GM04503 (cell line): ENCODE measurements at places on chromosomes 5 and 9.

DNA sequence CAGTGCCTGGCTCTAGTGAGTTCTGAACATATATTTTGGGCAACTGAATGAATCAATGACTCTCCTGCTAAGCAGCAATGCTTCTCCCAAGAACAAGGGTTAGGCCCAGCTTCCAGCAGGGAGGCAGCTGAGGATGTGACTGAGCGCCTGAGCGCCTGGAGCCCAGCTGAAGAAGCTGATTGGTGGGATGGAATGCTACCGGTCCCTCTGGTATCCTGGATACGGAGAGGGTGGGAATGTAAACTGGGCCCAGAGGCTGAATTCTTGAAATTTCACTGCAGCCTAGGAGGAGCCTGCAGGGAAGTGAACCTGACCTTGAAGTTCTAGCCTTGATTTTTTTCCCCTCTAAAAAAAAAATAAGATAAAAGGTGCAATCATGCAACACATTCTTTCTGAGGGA lies 43.2 kb downstream of the WWC1 start:
- DNase-seq, result peak; percentile 64

- no peak for DNase-seq
Measured at GRCh38 chr5:43429706-43430105, 17.5 kb upstream of the CCL28 start.

DNA sequence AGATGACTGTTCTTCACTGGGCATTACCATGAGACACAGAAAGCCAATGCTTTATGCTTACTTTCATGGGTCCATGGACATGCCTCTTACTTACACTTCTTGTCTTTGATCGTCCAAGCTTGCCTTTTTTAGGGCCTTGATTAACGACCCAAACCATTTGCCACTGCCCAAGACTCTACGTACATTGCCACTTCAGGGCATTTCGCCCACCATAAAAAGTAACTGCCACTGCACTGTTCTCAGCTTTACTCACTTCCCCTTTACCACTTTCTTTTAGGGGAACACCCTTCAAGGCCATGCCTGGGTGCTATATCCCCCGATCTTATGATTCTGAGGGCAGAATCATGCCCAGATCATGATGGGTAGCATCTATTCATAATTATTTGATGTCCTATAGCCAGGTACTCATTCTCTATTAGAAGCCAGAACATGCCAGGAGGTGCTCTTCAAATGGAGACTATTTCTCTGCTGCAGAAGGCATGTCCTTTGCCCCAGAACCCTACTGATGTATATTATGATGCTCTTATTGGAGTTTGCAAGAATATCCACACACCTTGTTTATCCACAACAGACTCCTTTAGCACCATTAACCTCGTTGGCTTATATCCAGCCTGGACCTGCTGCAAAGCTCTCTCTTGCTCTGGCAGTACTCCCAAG lies 64.1 kb upstream of the RAD23B start:
- DNase-seq, result no peak

- no peak for DNase-seq
Measured at GRCh38 chr5:2221450-2221849, 338.7 kb upstream of the IRX4 start.

GRCh38 chr9:130794923-130795495 lies 40.0 kb upstream of the ABL1 start:
- DNase-seq, result no peak

DNA sequence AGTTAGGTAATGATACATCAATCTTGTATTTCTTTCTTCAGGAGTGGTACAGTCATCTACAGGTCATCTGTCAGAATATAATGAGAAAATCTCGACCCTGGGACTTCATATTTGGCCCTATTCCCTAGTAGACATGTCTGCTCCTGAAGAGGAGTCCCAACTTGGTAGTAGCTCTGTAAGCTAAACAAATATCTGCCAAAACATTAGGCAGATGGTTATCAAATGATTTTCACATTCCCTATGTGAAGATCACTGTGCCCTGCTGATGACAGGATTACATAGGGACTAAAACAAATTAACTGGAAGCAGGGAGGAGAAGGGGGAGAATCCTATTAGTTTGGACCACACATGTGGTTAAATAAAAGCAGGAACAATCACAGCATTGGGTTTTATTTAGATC lies 138.6 kb upstream of the NFIB start:
- no peak for DNase-seq

DNA sequence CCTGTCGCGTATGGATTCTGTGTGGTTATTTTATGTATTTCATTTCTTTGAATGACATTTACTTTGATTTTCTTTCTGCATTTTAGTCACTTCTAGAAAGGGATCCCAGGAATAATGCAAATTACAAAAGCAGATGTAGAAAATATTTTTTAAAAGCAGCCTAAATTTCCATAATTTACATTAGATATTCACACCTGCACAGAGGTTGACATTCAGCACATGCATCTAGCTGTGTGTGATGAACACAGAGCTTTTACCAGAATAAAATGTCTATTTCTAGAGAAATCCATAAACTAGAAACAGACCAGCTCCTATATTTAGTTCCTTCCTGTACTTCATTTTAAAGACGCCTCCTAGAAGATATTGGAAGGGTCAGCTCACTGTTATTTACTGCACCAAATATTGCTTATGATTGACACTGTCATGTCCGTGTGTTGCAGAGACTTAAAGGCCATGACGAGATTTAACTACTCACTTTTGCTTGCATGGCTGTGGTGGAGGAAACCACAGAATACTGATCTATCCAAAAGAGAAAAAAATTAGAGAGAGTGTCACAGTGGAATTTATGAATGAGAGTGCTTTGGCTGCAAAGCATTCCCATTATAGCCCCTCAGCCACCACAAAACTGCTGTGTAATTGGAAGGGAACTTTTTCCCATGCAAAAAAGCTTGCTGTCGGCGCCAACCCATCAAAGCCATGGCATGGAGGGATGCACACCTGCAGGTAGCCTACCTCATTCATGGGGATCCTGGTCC lies 58.1 kb downstream of the EBF1 start:
- no peak for DNase-seq

DNA sequence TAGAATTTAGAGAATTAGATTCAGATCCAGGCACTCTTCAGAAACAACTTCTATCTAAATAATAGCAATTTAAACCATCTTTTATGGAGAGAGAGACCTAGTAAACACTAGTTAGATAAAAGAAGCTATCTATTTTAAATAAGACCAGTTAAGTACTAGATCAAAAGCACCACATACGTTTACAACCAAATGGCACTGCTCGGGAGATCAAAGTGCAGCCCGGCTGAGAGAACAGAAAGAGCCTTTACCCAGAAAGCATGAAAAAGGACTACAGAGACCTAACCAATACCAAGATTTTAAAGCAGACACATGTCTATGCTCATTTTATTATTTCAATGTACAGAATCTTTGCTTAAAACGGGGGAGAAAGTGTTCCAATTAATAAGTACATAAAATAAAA lies 30.8 kb downstream of the LIX1 start:
- DNase-seq, result no peak

GRCh38 chr9:23598994-23599393 lies 227.0 kb downstream of the ELAVL2 start:
- DNase-seq, result no peak

- DNase-seq, result no peak
Measured at GRCh38 chr5:119418606-119419100, 33.6 kb upstream of the HSD17B4 start.

- DNase-seq, result no peak
Measured at GRCh38 chr9:85042981-85043647, 373.6 kb downstream of the NTRK2 start.

- DNase-seq, result no peak
Measured at GRCh38 chr5:179226696-179227095, 118.6 kb downstream of the ADAMTS2 start.

DNA sequence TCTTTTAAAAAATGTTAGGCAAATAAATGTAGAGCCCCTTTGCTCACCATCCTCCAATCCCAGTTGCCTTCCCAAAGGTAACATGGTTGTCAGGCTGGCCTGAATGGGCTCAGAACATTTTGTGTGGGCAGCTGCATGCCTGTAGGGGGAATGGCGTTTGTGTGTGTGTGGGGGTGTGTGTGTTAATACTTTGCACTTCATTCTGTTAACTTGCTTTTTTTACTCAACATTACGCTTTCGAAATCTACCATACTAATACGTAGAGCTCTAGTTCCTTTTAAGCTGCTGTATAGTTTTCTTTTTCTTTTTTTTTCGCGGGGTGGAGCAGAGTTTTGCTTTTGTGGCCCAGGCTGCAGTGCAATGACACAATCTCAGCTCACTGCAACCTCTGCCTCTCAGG lies 14.0 kb downstream of the MYOZ3 start:
- no peak for DNase-seq

DNA sequence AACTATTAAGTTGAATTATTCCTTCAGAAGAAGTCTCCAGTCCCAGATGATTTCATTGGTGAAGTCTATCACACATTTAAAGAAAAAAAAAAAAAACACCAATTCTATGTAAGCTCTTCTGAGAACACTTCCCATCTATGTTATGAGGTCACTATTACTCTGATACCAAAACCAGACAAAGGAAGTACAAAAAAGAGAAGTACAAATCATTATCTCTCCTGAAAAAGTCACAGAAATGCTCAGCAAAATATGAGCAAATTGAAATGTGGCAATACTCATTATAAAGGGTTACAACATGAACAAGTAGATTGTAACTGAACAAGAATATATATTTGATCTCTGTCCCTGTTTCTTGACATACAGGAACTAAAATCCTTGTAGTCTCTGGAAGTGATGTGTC lies 280.4 kb downstream of the TLE1 start:
- DNase-seq, result no peak

DNA sequence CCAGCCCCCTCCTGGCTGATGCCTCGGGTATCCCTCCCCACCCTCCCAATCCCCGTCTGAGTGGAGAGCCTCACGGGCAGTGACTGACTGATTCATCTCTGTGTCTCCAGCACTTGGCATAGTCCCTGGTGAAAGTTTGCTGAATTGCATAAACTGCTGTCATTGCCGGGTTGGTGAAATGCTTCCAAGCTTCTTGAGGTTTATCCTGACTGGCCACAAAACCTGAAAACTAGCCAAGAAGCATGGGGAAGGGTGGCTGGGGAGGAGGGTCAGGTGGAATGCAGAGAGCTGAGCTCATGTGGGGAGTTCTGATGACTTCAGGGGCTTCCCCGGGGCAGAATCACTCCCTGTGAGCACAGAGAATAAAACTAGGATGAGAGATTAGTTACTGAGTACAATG lies 56.9 kb upstream of the GGTA1 start:
- DNase-seq, result peak; percentile 95

DNA sequence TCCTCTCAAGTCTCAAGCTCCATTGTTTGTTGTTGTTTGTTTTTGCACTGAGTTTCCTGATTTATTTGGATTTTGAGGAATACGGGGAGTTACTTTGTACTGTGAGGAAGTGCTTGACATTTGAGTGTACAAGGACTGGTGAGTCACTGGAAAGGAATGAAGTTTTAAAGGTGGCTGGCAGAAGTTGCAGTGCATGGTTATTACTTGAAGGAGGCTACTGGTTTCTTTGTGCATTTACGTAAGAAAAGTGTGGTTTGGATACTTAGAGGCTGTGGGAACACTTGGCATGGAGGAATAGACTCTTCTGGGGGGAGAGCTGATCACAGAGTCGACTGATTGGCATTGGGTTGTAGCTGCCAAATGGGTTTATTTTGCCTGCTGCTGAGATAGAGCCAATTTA lies 919.0 kb downstream of the TAF11L14 start:
- DNase-seq, result no peak

- DNase-seq, result peak; percentile 1
Measured at GRCh38 chr5:77560677-77561263, 68.7 kb upstream of the WDR41 start.

DNA sequence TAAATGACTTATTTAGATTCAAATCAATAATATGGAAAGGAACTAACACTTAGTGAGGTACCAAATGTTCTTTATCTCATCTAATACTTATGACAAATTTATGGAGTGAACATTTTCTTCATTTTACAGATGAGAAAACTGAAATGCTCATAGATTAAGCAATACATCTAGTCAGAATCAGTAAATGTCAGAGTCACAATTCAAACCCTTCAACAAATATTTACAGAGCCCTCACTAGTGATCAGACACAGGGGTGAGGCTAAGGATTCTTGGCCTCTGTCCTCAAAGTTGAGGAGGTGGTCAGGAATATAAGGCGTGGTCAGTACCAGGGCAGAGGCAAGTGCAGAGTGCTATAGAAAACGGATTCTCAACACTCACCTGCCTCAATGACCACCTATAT lies 29.5 kb upstream of the ARSB start:
- no peak for DNase-seq

- DNase-seq, result no peak
Measured at GRCh38 chr5:130528474-130528873, 624.2 kb downstream of the CHSY3 start.

DNA sequence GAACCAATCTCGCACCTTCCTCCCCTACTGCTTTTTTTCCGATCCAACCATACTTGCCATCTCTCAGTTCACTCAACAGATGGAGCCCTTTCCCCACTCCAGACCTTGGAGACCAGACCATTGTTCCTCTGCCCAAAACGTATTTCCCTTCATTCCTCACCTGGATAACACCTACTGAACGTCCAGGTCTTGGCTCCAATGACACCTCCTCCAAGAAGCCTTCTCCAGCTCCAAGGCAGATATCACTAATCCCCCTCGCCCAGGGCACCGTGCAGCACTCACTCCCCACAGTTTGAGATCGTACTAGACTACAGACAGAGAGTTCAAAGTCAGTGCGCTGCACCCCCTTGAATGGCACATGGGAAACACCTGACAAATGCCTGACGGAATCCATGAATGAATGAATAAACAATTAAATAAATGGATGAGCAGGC lies 47.1 kb upstream of the AKNA start:
- DNase-seq, result no peak

GRCh38 chr5:78907255-78907891 lies 77.7 kb downstream of the ARSB start:
- DNase-seq, result peak; percentile 71

GRCh38 chr9:71357346-71357745 lies 235.9 kb upstream of the TRPM3 start:
- DNase-seq, result no peak

DNA sequence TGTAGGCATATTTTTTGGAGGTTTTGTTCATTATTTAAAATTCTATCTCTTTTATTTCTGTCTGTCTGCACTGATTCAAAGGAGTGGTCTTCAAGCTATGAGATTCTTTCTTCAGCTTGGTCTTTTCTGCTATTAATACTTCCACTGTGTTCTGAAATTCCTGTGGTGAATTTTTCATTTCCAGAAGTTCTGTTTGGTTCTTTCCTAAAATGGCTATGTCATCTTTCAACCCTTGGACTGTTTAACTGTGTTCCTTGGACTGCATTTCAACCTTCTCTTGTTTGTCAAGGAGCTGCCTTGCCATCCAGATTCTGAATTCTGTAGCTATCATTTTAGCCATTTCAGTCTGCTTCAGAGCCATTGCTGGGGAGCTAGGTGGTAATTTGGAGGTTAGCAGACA lies 76.3 kb downstream of the CERT1 start:
- peak; percentile 16 for DNase-seq

- DNase-seq, result no peak
Measured at GRCh38 chr5:32172923-32173266, 1.2 kb downstream of the GOLPH3 start.

- DNase-seq, result no peak
Measured at GRCh38 chr5:180287404-180287803, 4.5 kb downstream of the MAPK9 start.

DNA sequence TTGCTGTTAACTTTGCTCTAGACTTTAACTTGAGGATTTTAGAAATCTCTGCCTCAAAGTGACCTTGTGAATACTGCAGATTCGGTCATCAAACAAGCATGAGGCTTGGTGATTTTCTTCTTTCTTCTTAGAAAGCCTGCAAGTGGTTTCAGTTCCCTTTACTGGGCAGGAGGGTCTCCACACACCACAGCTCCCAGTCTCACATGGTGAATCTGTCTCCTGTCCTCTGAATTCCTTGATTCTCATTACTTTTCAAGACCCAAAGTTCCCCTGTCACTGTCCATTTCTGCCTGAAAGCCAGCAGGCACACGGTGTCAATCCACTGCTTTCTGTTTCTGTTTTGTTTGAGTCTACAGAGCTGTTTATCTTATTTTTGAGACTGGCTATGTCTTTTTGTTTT lies 14.1 kb downstream of the HSPB3 start:
- DNase-seq, result no peak
